Activated CD4-positive, alpha-beta T cell treated with anti-CD3 and anti-CD28 coated beads, Interleukin-2, amount 50 U/mL, for 4 hours (primary cell): ENCODE measurements at places on chromosomes 3 and 15.

- DNase-seq = no peak
Measured at GRCh38 chr3:71528816-71529215, 54.7 kb downstream of the FOXP1 start.

- no peak for DNase-seq
Measured at GRCh38 chr3:115380883-115381572, 233.9 kb upstream of the ZBTB20 start.

GRCh38 chr3:21901484-21901883 lies 150.5 kb upstream of the ZNF385D start:
- DNase-seq = no peak

DNA sequence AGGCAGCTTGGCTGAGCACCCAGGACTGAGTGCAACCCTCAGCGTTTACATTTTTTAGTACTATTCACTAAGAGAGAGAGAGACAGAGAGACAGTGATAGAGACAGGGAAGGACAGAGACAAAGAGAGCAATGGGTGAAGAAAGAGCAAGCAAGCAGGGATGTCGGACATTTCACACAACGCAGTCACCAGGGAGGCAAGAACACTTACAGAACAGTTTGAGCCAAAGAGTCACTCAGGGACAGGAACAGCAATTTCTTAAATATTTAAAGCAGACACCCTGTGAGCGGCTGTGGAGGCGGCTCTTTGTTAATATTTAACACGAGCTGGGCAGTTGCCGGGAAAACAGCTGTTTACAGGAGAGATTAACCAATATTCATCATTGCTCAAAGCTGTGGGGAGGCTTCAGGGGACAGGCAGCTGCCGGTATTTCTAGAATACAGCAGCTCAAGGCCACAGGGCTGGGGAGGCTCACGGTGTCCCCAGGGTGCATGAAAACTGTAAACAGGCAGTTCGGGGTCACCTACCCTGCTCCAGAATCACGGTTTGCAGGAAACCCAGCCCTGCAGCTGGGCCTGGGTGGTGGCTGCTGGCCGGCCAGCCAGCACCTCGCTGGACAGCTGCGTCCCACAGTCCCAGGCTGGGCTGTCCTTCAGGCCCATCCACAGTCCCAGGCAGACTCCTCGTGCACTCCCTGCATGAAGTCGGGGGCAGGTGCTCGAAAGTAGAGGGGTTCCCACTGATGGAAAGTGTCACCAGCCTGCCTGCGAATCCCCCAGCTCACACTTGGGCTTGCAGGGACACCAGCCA lies 38.8 kb upstream of the PCSK6 start:
- DNase-seq = no peak

GRCh38 chr3:126259411-126260391 lies 79.3 kb upstream of the ALDH1L1 start:
- DNase-seq = no peak

DNA sequence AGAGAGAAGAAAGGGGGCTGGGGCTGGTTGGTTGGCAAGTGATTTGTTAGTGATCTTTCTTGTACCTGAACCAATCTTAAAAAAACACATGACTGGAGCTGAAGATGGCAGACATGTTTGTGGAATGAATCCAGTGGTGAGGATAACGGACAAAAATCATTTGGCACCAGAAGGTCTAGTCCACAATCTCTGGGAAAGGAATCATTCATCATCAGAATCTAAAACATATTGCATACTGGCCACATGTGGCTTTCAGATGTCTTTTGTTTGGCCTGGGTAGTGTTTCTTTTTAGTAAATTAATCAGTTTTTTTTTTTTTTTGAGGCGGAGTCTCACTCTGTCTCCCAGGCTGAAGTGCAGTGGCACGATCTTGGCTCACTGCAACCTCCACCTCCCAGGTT lies 5.0 kb downstream of the NEK11 start:
- DNase-seq = no peak

DNA sequence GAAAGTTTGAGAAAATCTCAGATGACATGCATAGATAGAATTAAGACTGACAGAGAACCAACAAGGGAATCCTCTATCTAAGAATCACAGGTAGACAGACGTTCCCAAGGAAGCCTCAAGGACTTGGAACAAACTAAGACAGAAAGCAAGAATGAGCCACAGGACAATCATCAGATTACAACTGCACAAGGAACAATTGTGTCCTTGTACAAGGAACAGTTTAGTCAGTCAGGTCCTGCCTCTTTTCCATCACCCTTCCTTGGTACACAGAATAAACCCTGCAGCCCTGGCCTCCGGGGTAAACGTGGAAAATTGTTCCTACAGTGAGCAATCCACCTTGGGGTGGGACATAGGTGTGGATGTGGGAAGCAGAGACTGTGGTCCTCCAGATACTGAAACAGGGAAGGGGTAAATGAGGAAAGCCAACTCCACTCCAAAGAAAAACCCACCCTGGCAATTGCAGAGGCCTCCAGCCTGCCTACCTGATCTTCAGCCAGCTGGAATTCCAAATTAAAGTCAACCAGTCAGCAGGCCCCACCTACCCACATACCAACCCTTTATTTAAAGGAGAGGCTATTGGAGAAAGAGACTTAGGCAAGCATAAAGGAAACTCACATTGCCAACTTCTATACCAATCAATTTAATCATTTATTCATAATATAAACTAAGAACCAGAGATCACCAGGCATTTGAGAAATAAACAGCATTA lies 73.4 kb downstream of the ULK4 start:
- DNase-seq = no peak

- no peak for DNase-seq
Measured at GRCh38 chr3:71095511-71096291, 487.8 kb downstream of the FOXP1 start.

DNA sequence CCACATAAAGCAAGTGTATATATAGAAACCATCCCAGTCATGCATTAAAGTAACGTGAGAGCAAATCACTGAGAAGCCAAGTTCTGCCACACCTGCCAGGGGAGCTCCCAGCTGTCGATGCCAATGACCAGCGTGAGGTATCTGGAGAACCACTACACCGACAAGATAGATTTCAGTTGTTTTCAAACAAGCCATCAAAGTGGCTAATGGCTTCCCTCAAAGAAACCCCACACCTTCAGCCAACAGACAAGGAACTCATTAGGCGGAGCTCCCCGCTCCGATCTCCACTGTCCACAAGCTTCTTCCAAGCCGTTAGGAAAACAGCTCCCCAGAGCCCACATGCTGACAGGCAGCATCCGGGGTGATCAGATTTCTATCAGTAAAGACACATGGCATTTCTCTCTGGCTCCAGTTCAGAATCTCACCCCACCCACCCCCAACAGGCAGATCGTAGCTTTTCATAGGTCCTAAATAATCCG lies 54.2 kb upstream of the SPATA12 start:
- DNase-seq = no peak

DNA sequence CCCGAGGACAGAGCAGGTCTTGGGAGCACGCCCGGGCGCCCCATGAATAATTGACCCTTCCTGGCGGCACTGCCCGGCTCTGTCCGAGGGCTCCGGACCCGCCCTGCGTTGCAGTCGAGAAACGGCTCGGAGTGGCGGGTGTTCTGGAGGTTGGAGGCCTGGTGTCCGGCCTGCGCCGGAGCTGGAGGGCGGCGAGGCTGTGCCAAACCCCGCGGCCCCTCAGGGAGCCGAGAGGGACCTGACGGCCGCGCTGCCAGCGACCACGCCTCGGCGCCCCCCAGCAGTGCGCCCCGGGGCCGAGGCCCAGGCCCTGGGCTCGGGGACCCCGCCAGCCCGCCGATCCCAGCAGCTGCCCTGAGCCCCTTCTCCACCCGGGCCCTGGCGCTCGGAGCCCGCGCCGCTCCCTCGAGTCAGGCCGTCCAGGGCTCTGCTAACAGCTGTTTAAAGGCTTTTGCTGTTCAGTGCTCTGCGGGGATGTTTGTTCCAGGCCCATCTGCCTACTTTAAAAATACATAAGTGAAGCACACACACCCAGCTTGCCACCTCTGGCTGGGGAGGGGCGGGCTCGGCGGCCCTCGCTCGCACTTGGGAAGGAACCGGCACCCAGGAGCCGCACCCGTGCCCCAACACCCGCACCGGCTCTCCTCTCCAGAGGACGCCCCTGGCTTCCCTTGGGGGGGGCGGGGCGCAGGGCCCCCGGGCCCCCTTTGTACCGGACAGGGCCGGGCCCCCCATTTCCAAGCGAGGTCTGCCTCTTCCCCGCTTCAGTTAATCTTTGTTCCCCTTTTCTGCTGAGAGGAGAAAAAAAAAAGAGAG lies 730 bp upstream of the ZNF710 start:
- no peak for DNase-seq

GRCh38 chr3:170470063-170471016 lies 51.7 kb downstream of the CLDN11 start:
- no peak for DNase-seq

DNA sequence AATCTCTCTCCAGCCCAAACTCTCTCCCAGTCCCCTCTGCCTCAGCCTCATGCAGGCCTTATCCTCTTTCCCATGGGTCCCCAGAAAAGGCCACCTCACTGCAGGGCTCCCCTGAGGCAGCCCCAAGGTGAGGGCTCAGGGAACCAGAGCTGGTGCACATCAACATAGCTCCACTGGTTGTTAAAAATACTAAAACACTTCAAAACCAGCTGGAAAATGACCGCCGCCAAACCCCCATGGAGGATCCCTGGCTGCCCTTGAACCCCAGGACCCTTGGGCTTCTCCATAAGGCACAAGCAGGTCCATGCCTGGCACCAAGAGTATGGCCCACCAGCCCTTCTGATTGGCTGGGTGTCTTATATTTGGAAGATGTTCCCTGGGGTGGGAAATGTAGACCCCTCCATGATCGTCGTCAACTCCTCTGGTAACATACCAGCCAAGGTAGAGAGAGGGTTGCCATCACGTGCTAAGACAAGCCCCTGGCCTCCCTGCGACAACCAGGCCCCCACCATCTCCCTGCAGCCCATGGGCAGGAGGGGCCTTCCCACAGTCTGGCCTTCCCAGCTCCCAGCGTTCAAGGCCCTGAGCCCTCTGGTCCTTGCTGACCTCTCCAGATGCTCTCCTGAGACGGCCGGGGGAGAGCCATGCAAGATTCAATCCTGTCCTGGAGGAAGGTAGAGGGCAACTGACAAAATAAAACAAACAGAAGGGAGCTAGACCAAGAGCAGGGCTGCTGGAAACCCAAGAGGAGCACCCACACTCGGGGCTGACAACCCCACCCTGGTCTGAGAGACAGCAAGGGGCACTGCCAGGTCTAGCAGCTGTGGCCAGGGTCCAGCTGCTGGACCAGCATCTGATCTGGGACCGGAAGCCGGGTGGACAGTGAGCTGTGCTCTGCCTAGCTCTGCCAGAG lies 132.1 kb upstream of the PRR20G start:
- DNase-seq = no peak

DNA sequence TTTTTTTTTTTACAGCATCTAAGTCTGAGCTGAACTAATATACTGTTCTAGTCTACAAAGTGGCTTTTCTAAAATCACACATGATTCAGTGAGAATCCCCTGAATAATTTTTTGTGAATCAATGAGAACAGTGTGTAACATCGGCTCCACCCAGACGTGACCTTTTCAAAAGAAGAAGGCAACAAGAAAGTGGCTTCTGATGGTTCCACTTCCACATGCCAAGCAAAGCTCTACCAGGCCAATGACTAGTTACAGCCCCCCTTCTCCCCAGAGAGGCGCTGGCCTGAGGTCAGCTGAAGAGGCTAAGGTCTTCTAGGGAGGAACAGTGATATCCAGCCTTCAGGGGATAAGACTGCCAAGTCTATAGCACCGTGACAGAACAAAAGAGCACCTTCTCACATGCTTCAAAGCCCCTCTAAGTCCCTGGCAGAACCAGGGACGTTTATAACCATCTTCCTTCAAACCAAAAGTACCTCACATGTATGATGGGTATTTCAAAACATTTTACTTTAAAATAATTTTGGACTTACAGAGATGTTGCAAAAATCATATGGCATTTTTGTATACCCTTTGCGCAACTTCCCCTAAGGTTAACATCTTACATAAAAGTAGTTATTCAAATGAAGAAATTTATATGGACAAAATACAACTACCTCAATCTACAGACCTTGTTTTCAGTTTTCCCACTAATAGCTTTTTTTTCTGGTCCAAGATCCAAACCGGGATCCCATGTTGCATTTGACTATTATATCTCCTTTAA lies 177.9 kb downstream of the OSBPL10 start:
- DNase-seq = no peak

GRCh38 chr15:78024883-78025282 lies 52.6 kb downstream of the TBC1D2B start:
- DNase-seq = no peak

DNA sequence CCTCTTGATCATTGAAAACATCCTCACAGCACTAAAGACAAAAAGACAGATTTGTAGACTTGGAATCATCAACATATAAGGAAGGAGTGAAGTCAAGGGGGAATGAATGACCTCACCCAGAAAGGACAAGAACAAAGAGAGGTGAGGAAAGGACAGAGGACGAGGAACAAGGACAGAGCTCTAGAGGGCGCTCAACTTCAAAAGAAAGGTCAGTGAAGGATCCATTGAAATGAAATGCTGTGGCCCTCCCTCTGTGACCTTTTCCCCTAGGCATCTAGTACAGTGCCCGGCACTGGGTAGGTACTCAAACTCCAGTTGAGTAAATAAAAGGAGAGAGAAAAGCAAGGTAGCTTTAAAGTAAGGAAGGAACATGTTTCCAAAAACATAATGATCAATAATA lies 2.6 kb downstream of the ATP8B4 start:
- DNase-seq = no peak

GRCh38 chr15:78977091-78977571 lies 32.3 kb upstream of the CTSH start:
- DNase-seq = no peak

GRCh38 chr15:40499931-40500330 lies 29.1 kb downstream of the CHST14 start:
- DNase-seq = no peak

DNA sequence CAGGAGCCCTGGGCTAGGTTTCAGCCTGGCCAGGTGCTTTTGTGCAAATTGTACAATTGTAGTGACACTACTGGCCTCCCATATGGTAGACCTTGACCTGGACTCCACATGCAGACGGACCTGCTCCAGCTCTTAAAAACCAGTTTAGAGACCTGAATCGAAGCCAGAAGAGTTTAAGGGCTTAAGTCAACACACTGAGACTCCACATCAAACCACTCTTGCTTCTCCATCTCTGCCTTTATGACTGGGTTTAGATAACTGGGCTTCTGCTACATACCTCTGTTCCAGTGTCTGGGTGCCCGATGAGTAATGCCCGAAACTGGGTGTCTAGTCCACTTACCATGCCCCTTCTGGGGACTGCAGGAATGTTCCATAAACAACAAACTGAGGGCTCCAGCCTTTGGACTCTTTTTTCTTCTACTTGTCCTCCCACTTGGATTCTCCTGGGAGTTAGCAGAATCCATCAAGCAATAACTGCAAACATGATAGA lies 32.8 kb downstream of the TMEM212 start:
- DNase-seq = no peak

DNA sequence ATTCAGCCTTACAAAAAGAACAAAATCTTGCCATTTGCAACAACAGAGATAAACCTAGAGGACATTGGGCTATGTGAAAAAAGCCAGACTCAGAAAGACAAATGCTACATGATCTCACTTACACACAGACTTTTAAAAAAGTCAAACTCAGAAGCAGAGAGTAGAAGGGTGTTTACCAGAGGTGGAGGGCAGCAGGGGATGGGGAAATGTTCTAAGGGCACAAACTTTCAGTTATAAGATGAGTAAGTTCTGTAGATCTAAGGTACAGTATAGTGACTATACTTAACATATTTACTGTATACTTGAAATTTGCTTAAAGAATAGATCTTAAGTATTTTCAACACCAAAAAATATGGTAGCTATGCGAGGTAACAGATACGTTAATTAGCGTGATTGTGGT lies 3.0 kb downstream of the MYEF2 start:
- no peak for DNase-seq
